ENCODE measurements at places on chromosomes 7 and 10. TPM values are rescaled to one million over a fixed set of nuclear protein-coding genes. Genes with fewer than 3 reads are reported as not detected.

GRCh38 chr10:8539056-8539455, 484.6 kb downstream of the GATA3 start:
- no peak for DNase-seq

DNA sequence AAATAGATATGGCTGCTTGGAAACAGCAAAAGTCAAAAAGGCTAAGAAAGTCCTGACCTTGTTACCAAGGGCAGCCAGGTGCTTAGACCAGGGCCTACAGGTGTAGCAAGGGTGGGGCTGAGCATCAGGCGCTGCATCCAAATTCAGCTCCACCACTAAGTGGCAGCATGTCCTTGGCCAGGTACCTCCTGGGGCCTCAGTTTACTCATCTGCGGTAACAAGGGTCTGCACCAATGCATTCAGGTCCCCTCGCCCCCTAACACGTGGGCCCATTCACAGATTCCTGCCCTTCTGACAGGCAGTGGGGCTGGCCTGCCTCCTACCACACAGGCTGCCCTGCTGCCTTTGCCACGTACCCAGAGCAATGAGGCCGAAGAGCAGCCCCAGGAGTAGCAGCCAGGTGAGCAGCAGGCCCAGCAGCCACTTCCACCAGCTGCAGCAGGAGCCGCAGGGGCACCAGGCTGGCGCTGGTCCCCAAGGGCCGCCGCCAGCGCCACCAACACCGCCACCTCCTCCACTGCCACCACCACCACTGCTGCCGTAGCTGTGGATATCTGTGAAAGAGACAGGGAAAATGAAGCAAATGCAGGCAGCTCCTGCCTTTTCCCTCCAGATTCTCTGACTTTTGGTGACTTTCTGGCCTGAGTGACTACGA, 28.9 kb downstream of the COL17A1 start:
- no peak for DNase-seq

GRCh38 chr10:13784067-13784466, 197.3 kb downstream of the PRPF18 start:
- DNase-seq: no peak

DNA sequence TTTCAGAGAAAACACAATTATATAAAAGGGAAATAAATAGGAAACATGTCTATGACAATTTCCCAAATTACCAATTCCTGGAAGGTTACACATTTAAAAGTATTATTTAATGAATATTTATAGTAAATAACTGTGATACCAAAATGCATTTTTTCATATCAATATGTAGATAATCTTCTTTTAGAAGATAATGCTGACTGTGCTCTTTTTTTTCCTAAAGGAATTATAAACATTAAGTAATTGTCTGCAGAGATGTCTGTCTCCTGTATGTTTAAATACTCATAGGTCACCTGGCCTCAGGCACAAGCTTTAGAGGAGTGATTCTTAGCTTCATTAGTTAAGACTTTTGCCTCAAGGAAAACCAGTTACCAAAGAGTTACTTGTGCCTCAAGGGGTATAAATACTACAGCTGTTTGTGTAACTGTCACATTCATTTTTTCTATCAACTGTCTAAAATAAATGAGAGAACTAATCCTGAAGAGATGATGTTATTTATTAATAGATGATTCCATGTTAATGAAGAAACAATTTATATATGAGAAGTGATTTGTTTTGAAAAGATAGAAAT, 77.1 kb downstream of the DNAJC1 start:
- no peak for DNase-seq

DNA sequence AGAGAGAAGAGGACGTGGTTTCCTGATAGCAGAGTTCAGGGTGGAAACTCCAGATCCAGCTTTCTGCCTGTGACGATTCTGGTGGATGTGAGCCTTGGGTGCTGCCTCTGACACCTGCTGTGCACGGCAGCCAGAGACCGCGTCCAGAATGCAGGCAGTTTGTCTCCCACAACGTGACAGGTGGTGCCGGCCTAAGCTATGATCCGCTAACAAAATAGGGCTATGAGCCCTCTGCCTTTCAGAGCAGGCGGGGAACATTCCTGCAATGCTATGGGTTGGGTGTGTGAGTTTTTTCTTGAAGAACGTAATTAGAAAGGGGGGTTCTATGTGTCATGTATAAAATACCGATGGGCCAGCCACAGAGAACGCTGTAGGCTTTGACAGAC, 297.3 kb upstream of the PRKCQ start:
- no peak for DNase-seq

DNA sequence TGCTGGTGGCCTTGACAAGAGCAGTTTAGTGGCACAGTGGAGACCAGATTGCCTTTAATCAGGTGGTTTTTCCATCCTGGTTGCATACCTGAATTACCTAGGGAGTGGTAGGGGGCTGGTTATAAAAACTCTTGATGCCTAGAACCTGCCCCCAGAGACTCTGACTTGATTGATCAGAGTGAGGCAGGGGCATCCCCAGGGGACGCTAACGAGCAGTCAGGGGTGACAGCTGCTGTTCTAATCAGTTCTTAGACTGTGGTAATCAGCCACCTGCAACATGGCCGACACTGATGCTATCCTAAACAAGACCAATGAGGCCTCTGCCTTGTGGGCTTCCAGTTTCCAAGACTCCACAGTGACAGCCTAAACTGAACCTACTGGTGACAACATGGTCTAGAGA, 2.0 kb upstream of the OPALIN start:
- no peak for DNase-seq

DNA sequence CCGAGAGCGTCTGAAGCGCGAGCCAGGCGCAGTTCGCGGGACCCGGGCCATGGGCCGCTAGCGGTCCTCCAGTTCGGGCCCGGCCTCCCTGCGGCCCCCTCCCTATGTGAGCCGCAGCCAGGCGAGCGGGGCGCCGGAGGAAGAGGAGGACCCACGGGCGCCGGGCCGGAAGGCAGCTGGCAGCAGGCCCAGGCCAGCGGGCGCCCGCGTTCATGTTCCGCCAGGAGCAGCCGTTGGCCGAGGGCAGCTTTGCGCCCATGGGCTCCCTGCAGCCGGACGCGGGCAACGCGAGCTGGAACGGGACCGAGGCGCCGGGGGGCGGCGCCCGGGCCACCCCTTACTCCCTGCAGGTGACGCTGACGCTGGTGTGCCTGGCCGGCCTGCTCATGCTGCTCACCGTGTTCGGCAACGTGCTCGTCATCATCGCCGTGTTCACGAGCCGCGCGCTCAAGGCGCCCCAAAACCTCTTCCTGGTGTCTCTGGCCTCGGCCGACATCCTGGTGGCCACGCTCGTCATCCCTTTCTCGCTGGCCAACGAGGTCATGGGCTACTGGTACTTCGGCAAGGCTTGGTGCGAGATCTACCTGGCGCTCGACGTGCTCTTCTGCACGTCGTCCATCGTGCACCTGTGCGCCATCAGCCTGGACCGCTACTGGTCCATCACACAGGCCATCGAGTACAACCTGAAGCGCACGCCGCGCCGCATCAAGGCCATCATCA, 1.1 kb downstream of the ADRA2A start:
- DNase-seq: no peak

GRCh38 chr10:42781893-42782445, 626 bp upstream of the BMS1 start:
- DNase-seq: no peak

- DNase-seq: no peak
Observed at GRCh38 chr10:119166118-119166500, 595 bp upstream of the SFXN4 start.

- no peak for DNase-seq
Observed at GRCh38 chr10:80697926-80698325, 160.2 kb downstream of the SH2D4B start.

- no peak for DNase-seq
Observed at GRCh38 chr10:80108576-80109239, 23.8 kb upstream of the PLAC9 start.

DNA sequence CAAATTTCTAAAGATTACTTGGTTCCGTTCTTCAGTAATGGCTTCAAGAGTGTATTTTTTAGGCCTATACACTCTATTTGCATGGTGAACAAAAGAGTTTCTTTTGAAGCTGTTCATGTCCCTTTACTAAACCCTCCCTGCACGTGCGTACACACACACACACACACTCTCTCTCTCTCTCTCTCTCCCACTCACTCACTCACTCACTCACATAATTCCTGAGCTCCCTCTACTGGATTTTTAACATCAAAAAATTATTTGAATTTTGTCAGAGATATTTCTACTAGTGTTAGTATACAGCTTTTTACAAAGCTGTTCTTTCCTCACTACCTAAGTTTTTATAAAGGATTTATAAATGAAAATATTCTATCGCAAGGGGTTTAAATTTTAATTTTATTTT, 85.9 kb downstream of the UBE3C start:
- no peak for DNase-seq

DNA sequence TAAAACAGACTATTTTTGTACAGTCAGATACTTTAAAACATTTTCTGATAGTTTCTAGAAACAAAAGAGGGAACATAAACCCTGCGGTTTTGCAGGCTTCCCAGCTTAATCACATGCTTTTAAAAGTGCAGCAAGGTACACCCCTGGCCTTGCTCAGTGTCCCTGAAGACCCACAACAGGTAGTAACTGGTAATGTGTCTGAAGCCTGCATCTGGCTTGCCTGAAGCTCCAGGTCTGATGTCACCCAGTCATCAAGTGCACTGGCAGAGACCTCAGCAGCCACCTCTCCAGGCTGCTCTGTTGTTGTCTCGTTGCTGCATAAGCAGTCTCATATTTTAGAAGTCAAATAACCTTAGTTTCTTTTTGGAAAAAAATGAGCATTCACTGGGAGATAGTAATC, 376.1 kb upstream of the MTPN start:
- no peak for DNase-seq

- no peak for DNase-seq
Observed at GRCh38 chr10:14433147-14433546, 102.4 kb upstream of the FRMD4A start.

DNA sequence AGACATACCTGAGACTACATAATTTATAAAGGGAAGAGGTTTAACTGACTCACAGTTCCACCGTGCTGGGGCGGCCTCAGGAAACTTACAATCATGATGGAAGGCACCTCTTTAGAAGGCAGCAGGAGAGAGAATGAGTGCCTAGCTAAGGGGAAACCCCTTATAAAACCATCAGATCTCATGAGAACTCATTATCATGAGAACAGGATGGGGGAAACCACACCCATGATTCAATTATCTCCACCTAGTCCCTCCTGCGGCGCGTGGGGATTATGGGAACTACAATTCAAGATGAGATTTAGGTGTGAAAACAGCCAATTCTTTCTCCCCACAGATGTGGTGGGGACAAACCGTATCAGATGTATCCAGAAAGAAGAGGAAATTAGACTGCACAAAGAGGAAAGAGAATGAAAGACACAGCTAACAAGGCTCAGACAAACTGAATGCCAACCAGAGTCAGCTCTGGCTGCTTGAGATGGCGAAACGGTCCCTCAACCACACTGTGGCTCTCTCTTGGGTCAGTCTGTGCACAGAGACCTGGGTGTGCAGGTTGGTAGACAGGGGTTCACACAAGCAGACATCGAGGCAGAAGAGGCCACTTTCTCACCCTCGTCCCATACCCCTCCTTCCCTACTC, 375.6 kb downstream of the SFMBT2 start:
- DNase-seq: no peak

- DNase-seq: no peak
Observed at GRCh38 chr7:93046641-93047040, 71.1 kb downstream of the SAMD9 start.

- no peak for DNase-seq
Observed at GRCh38 chr7:158689488-158689887, 15.1 kb downstream of the NCAPG2 start.

- DNase-seq: no peak
Observed at GRCh38 chr10:22959292-22959691, 31.4 kb downstream of the ARMC3 start.

DNA sequence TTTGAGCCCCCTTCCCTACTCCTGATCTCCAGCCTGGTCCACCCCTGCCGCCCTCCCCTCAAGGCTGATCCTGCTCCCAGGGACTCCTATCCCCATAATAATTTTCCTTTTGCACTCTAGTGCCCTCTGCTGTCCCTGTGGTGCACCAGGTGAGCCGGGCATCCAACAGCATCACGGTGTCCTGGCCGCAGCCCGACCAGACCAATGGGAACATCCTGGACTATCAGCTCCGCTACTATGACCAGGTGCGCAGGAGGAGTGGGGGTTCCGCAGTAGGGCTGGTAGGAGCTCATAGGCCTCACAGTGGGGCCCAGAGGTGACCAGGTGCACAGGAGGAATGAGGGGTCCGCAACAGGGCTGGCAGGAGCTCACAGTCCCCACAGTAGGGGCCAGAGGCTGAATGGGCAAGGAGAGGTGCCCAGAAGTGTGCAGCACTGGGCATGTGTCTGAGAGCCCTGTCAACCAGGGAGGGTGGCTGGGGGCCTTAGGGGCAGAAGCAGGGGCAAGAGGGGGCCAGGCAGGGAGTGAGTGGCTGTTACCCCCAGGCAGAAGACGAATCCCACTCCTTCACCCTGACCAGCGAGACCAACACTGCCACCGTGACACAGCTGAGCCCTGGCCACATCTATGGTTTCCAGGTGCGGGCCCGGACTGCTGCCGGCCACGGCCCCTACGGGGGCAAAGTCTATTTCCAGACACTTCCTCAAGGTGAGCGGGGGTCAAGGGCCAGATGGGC, 11.7 kb downstream of the EPHB6 start:
- DNase-seq: no peak

DNA sequence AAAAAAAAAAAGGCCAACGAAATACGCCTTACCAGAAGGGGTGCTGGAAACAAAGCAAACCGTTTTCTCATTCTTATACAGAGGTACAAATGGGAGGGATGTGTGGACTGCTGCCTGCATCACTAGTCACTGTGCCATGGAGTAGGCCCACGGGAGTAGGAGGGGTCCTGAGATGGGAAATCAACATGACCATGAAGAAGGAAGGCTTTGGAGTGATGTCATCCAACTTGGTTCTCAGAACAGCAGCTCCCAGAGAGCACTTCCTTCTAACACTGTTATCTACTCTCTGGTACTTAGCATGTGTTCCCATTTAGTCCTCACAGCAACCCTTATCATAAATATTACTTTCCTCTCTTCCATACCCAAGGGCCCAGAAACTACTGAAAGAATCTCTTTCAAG, 60.0 kb upstream of the LRGUK start:
- no peak for DNase-seq

- no peak for DNase-seq
Observed at GRCh38 chr7:99380823-99381663, 6.5 kb downstream of the ARPC1B start.

DNA sequence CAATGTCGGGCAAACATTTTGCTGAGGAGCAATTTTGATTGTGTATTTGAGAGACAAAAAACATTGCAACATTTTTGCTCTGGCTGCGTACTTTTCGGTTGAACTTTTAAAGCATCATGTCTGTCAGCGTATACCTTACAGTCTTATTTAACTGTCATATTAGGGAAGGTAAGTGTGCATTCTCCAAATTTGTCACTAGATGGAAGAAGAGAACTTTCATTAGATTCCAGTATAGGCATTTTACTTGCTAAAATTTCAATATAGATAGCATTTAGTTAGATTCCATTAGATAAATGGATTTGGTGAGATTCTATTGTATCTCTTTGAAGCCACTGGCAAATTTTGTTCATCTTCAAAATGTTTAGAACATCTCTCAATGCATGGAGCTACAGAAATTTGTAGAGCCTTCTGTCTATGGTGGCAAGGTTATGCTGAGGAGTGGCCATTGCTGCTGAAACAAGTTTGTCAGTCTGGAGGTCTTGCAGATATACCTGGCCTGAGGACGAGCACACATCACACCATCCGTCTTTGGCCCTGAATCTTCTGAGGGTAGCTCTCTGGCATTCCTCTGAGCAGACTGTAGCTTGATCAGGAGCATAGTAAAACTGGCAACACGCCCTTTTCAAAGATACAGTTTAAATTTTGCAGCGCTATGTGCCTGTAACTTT, 437.5 kb upstream of the MBL2 start:
- DNase-seq: no peak

The CAMK1D gene
- 10.5 TPM for polyA plus RNA-seq

The ZNF3 gene
- 45.5 TPM for polyA plus RNA-seq

The ELOVL3 gene
- polyA plus RNA-seq: 2.6 TPM

The DUSP5 gene
- 11.8 TPM for polyA plus RNA-seq

The COL1A2 gene
- 1,015 TPM for polyA plus RNA-seq

The CCDC136 gene
- polyA plus RNA-seq: 13.1 TPM

The HIPK2 gene
- polyA plus RNA-seq: 95.7 TPM

Data from right renal pelvis (tissue), 4 donors.